ENCODE measurements at places on chromosomes 3 and 15. TPM values are rescaled to one million over a fixed set of nuclear protein-coding genes. Genes with fewer than 3 reads are reported as not detected.

Gene CD200
- total RNA-seq, result 42.3 TPM

Gene DNASE1L3
- not detected for total RNA-seq

Gene LDHAL6B
- not detected for total RNA-seq

Gene GRAMD2A
- total RNA-seq, result 0.11 TPM

Gene NEK4
- 19.1 TPM for total RNA-seq

Gene ZNF660
- total RNA-seq, result 0.21 TPM

Gene HCLS1
- total RNA-seq, result 200 TPM

Gene ZKSCAN7
- 2.0 TPM for total RNA-seq

Gene SUSD5
- total RNA-seq, result not detected

Gene A4GNT
- total RNA-seq, result not detected

Gene C3orf80
- not detected for total RNA-seq

Gene TMCO5A
- not detected for total RNA-seq

Gene SI
- total RNA-seq, result not detected

Gene FBXL2
- total RNA-seq, result not detected

Gene CCDC54
- total RNA-seq, result not detected

Gene KLF15
- total RNA-seq, result 0.32 TPM

Gene CHDH
- total RNA-seq, result 0.55 TPM

Gene MAP3K13
- 17.6 TPM for total RNA-seq

Gene ITGB5
- total RNA-seq, result 0.72 TPM

Gene TSEN2
- 17.8 TPM for total RNA-seq

Gene ZNF385D
- total RNA-seq, result not detected

Gene ZSCAN2
- total RNA-seq, result 5.1 TPM

Gene PLA2G4E
- total RNA-seq, result not detected

Gene WDR49
- total RNA-seq, result not detected

Gene GOLGA8T
- total RNA-seq, result not detected

Gene HIGD1A
- 77.8 TPM for total RNA-seq

Gene TMEM158
- total RNA-seq, result 0.09 TPM

Gene DISP2
- total RNA-seq, result 0.04 TPM

Gene REC114
- total RNA-seq, result not detected

Gene FRG2C
- total RNA-seq, result not detected

Measured in activated CD4-positive, alpha-beta T cell treated with anti-CD3 and anti-CD28 coated beads for 36 hours (primary cell).